ENCODE measurements at places on chromosomes 16 and 17. TPM values are rescaled to one million over a fixed set of nuclear protein-coding genes. Genes with fewer than 3 reads are reported as not detected.

The GRAPL gene
- 2.1 TPM for polyA plus RNA-seq

DNA sequence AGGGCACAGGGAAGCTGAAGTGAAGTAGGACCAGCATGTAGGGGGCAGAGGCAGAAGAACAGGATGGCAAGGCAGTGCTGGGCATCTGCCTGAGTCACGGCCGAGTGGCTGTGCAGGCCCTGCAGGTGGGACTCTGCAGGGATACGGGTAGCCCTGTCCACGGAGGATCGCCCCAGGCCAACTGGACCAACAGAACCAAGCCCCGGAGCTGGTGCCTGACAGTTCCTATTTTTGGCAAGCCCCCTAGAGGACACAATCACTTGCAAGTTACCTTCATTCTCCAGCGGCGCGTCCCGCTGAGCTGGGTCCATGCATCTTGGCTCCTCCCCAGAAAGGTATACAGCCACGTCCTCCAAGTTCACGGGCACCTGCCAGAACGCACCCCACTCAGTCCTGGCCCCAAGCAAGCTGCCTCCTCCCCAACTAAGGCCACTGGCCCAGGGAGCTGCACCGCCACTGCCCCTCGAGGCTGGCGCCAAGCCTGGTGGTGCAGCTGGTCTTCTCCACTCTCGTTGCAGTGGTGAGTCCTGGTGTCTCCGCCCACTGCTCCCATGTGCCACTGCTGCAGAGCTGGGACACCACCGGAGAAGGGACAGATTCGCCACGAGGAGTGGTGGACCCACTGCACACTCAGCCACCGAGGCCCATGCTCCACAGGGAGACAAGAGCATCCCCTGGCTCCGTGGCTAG lies 6.6 kb downstream of the ZNF500 start:
- DNase-seq, result no peak

- DNase-seq, result no peak
These were observed 4.4 kb downstream of the GGA2 start for GRCh38 chr16:23505671-23506605.

DNA sequence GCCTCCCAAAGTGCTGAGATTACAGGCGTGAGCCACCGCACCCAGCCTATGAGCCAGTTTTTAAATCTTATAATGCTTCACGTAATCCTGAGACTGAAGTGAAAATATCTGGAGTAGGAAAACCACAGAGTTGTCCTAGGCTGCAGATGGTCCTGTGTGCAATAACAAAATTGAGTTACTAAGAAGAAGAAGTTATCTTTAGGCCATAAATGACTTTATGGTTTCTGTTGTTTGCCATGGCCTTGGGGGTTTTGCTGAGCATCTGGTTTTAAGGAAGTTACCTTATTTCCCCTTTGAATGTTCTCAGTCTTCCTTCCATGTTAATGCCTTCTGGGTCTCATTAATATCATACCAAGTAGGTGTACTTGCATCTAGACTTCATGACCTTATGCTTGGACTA lies 16.5 kb downstream of the NMT1 start:
- DNase-seq, result no peak

GRCh38 chr16:65545413-65545956 lies 423.6 kb upstream of the CDH11 start:
- DNase-seq, result no peak

DNA sequence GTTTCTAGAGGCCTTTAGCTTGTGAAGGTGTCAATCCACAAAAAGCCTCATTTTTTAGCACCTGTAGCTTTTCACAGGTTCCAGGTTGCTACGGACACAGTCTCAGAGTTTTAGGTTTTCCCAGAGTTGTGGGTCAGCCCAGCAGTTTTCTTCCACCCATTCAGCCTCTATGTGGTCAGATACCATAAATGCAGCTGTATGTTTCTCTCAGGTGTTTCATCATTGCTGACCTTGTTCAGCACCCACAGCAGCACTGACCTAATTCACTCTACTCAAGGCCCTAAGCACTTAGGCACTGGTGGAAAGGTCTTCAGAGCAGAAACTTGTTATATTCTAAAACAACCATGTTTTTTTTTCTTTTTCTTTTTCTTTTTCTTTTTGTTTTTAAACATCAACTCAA lies 15.0 kb upstream of the SPACA3 start:
- no peak for DNase-seq

GRCh38 chr17:77847221-77848085 lies 111.0 kb upstream of the TNRC6C start:
- DNase-seq, result no peak

DNA sequence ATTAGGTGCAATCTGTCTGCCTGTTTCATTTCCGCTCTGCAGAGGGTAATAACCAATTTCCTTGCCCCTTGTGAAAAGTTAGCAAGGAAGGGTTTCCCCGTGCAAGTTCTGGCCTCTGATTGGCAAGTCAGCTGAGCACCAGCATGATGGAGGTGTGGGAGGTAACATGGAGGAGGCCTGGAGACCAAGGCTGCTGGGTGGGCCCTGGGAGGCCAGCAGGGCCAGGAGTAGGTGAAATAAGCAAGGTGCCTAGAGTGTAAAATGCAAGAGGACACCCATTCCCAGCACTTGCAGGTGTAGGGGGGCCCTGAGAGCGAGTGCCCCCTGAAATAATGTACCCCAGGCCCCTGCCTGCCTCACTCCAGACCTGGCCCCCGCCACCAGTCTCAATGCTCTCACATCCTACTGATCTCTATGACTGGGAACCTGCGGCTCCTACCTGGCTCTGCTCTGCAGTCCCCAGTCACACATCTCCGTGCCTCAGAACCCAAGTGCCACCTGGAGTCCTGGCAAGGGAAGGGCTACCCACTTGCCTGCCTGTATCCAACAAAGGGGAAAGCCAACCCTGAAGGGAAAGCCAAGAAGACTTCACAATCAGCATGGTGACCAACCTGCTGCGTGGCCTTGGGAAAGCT lies 116.2 kb downstream of the C16orf78 start:
- DNase-seq, result no peak
